ENCODE measurements at places on chromosomes 6 and 20.

DNA sequence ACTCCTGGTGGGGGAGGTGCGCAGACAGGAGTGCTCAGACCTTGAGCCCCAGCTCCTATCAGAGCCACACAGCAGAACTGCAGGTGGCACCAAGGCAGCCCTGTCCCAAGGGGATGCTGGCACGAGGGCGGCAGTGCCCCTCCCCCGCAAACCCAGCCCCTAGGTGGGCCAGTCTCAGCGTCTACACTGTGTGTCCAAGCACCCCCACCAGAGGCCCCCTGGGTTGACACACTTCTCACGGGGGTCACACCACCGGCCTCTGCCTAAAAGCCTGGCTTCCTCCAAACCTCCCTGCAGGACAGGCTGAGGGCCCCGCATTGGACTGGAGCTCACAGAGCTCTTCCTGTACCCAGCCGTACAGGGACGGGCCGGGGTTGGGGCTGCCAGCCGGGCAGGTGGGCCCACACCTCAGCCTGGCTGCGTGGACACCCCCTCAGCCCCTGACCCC lies 8.1 kb downstream of the SLC2A4RG start:
- DNase-seq, result no peak

GRCh38 chr20:32648761-32649650 lies 24.7 kb downstream of the C20orf203 start:
- no peak for DNase-seq

- DNase-seq, result no peak
These were observed 213.2 kb upstream of the ECI2 start for GRCh38 chr6:4348462-4349112.

DNA sequence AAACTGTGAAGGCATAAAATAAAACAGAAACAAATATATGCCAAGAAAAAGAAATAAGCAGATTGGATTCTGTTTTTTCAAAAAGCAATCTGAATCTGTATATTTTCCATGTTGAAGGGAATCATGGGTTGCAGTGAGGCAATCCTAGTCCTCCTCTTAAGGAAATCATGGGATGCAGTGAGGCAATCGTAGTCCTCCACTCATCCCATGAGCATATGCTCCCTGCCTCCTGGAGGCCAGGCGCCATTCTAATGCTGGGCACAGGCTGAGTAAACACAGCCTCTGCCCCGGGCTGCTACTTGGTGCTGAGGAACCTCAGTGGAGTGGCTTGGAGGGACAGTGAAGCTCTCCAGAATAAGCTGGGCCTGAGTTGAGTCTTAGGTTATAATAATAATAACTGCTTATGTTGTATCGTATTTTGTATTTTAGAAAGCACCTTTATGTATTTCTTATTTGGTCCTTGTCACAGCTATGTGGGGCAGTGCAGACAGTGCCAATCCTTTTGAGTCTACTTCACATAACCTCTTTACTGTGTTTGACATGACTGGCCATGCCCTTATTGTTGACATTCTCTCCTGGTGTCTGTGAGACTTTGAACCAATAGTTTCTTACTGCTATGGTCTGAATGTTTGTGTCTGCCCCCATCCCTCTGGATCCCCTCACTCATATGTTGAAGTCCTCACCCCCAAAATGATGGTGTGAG lies 56.6 kb upstream of the CITED2 start:
- no peak for DNase-seq

- DNase-seq, result no peak
These were observed 8.1 kb downstream of the TLDC2 start for GRCh38 chr20:36883977-36884535.

DNA sequence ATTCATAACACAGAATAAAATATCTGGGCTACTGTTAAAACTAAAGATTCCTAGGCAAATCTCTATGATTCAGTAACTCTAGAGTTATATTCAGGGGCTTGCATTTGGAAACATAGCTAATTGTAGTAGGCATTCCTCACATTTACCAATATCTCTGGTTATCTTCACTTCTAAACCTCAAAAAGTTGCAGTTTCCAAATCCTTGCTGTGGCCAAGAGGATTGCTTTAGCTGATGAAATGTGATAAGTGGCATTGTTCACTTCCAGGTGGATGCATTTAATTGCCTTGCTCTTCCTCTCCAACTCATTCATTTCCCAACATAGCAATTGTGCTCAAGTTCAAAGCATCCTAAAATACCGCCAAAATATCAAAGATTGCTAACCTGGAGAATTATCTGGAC lies 246.6 kb downstream of the GRIK2 start:
- DNase-seq, result no peak

- DNase-seq, result no peak
These were observed 144.9 kb downstream of the DNAH8 start for GRCh38 chr6:38860041-38860440.

DNA sequence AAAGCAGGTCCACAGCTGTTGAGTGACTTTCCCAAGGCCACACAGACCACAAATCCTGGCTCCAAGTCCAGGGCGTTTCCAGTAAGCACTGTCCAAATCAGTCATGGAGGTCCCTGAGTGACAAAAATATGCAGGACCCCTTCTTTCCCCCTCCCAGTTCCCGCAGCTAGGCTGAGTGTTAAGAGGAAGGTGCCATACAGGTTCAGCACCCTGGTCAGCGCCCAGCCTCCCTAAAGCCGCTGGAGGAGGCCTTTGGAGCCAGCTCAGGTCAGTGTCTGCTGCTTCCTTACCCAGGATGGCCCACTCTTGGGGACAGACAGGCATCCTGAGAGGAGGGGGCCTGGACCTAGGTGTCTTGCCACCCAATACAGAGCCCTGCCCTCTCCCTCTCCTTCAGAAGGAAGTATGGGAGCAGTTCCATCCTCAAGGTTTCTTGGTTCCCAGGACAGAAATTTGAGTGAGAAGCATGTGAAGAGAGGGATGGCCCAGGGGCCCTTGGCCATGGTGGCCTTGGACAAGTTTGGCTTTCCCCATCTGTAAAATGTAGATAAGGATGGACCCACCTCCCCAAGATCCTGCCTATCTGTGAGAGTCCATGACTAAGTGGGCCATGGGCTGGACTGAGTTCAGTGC lies 13.2 kb downstream of the TMEM74B start:
- no peak for DNase-seq

DNA sequence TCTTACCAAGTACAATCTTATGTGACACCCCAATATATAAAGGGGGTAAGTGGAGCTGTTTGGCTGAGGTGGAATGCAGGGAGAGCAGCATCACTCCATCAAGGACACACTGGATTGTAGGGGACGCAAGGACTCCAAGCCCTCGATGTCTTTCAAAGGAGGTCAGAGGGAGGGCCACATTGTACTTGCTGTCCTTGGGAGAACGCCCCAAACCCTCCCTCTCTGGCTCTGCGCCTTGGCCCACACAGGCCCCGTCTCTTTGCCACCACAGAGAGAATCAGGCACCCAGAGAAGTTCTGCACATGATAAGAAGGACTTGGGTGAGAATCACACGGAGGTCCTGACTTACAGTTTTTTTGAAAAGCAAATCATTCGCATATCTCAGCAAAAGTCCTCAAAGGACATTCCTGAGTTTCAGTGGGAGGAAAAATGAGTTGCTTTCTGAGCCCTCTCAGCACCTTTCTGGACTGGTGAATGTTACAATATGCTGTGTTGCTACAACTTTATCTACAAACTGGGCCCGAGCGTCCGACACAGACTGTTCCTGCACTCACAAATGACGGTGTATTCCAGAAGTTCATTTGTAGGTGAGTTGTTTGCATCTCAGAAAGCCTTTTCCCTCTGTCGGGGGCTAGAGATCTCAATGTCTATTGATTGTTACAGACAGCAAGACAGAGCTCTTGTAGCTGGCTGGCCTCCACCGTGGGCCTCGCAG lies 92.5 kb upstream of the AKAP12 start:
- DNase-seq, result no peak

- DNase-seq, result no peak
These were observed 33.2 kb downstream of the HLA-DRA start for GRCh38 chr6:32472781-32473375.
